ENCODE measurements at places on chromosomes 16 and 17.

- DNase-seq: no peak
These were observed 1.2 kb downstream of the DDX5 start for GRCh38 chr17:64504769-64505339.

DNA sequence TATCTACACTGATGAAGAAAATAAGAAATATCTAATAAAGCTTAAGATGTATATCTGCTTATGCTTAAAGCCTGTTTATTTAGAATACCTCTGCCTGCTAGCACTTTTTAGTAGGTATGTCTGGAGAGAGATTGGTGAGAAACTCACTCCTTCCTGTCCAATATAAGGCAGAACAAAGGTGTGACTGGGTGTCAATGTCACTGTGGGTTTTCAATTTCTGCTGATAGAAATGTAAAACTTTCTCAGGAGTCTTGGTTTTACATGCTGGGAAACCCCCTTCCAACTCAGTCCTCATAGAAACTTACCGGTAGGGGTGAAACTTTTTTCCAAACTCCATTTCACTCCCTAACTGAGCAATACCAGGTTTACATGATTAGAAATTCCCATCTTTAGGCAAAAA lies 17.8 kb upstream of the MPHOSPH6 start:
- no peak for DNase-seq

- DNase-seq: no peak
These were observed 4.3 kb downstream of the P2RX5 start for GRCh38 chr17:3691617-3692067.

DNA sequence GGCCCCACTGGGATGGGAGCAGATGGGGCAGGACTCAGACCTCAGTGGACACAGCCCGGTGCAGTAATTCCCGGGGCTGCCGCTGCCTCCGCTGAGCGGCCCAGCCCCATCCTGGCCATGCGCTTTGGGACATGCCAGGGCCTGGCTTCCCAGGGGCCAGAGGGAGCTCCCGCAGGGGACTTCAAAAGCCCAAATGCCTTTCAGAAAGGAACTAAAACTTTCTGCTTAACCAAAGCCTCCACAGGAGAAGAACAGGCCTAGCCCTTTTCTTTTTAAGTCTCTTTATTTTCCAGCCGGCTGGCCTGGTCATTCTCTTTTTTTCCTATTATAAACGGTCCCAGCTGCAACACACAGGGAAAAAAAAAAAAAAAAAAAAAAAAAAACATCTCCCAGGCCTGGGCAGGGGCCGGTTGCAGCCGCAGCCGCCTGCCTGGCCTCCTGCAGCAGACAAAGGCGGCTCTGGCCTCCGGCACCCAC lies 10.7 kb upstream of the ZNF423 start:
- DNase-seq: no peak

DNA sequence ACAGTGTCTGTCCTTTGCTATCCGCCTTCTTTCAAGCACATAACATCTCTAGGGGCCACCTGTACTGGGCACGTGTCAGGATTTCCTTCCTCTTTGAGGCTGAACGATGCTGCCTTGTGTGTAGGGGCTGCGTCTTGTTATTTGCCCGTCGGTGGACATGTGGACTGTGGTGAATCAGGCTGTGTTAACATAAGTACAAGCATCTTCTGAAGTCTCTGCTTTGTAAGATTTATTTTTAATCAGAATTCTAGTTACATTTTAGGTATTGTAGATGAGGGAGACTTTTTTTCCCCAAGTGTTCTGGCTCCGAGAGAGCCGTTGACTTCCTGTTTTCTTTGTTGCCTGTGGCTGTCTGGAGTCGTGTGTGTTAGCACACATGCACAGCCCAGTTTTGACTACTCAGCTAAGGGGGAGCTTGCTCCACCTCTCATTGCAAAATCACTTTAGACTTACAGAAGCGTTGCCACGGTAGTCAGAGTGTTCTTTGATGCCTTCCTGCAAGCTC lies 26.1 kb downstream of the SPG7 start:
- no peak for DNase-seq

DNA sequence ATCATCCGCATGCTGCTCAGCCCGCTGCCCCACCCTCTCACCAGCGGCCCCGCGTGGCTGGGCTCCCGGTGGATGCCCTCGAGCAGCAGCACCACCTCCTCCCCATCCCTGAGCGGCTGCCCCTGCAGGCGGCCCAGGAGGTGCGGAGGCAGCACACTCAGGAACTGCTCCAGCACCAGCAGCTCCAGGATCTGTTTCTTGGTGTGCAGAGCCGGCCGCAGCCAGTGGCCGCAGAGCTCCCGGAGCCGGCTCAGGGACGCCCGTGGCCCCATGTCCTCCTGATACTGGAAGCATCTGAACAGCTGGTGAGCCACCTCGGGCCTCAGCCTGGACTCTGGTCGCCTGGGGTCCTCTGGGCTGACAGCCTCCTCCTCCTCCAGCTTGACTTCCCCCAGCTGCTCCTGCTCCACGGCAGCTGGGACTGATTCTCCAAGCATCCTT lies 6.6 kb downstream of the ZSCAN10 start:
- DNase-seq: no peak

DNA sequence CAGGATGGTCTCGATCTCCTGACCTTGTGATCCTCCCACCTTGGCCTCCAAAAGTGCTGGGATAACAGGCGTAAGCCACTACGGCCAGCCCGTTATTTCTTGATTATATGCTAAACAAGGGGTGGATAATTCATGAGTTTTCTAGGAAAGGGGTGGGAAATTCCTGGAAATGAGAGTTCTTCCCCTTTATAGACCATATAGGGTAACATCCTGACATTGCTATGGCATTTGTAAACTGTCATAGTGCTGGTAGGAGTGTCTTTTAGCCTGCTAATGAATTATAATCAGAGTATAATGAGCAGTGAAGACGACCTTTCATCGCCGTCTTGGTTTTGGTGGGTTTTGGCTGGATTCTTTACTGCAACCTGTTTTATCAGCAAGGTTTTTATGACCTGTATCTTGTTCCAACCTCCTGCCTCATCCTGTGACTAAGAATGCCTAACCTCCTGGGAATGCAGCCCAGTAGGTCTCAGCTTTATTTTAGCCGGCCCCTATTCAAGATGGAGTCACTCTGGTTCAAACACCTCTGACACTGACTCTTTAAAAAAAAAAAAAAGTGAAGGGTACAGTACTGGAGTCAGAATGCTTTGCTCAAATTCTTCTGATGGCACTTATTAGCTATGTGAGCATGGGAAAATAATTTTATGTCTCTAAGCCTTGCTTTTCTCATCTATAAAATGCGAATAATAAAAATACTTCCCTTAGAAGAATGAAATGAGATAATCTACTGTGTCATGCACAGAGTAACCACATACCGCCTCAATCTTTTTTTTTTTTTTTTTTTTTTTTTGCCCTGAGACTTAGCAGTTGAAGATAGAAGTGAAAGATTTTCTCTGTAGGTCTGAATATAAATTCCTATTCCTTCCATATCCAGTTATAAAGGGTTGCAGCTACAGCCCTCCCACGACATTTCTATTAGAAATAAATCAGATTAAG lies 5.1 kb upstream of the CALCOCO2 start:
- no peak for DNase-seq

DNA sequence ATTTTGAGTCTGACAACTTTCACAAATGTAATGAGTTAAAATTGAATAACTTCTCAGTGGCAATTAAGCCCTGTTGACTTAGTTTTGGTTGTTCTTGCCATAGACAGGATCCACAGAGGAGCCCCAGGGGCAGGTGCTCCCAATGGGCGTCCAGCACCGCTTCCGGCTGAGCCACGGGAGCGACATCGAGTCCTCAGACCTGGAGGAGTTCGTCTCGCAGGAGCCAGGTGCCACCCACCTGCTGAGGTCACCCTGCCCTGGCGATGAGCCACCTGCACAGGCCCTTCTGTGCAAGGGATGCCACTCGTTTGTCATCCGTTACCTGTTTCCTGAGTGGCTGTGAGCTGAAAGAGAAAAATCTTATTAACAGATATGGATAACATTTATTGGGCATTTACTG lies 10.7 kb downstream of the CCDC40 start:
- DNase-seq: no peak

- DNase-seq: no peak
These were observed 18.1 kb downstream of the ZNF423 start for GRCh38 chr16:49837688-49838410.

- no peak for DNase-seq
These were observed 11.7 kb downstream of the COX11 start for GRCh38 chr17:54956791-54957190.

GRCh38 chr16:83973581-83974385 lies 5.7 kb downstream of the NECAB2 start:
- no peak for DNase-seq

DNA sequence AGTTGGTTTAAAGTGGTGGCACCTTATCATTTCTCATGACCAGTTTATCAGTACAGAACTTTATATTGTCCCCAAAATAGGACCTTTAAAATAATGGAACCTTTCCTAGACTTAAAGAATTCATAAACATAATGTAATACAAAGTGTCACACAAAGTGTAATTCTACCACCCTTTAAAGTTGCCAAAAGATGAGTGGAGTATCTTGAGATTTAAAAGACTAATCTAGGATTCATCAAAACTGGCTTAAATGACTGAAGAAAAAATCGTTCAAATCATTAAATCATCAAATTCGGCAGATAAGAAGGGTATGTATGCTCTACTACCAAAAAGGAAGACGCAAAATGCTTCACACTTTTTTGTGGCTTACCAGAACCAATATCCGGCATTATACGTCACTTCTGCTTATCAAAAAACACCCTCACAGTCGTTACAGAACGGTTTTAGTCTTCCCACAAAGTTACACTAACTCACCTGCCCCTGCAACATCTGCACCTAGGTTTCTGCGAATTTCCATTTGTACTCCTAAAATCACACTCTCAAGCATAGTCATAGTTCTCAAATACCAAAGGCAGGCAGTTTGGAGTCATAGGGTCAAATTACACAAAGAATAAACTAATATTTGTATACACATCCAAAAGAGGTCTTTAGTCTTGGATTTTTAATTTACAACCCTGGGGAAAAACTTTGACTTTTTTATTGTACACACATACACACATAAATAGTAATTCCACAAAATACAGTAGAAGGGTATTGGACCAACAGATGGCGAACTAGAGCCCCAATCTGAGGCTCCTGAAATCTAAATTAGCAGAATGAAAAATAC lies 1.4 kb upstream of the KANSL1 start:
- peak; percentile 39 for DNase-seq

DNA sequence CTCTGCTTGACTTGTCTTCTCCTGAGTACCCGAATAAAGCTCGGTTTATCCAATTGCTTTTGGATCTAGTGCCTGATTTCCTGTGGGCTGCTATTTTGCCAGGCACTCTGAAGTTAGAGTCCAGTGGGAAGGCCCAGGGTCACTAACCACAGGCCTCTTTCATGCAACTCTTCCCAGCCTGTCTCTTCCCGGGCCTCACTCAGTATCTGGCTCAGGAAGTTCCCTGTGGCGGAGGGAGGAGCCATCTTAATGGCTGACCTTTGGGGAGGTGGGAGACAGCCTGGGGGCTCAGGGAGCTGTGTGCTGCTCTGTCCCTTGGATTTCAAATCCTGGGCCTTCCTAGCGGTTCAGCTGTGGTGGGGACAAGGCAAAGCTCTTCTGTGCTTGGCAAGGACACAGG lies 328.5 kb downstream of the SLC39A11 start:
- DNase-seq: no peak

- no peak for DNase-seq
These were observed 15.1 kb downstream of the BAIAP2 start for GRCh38 chr17:81049973-81050551.

DNA sequence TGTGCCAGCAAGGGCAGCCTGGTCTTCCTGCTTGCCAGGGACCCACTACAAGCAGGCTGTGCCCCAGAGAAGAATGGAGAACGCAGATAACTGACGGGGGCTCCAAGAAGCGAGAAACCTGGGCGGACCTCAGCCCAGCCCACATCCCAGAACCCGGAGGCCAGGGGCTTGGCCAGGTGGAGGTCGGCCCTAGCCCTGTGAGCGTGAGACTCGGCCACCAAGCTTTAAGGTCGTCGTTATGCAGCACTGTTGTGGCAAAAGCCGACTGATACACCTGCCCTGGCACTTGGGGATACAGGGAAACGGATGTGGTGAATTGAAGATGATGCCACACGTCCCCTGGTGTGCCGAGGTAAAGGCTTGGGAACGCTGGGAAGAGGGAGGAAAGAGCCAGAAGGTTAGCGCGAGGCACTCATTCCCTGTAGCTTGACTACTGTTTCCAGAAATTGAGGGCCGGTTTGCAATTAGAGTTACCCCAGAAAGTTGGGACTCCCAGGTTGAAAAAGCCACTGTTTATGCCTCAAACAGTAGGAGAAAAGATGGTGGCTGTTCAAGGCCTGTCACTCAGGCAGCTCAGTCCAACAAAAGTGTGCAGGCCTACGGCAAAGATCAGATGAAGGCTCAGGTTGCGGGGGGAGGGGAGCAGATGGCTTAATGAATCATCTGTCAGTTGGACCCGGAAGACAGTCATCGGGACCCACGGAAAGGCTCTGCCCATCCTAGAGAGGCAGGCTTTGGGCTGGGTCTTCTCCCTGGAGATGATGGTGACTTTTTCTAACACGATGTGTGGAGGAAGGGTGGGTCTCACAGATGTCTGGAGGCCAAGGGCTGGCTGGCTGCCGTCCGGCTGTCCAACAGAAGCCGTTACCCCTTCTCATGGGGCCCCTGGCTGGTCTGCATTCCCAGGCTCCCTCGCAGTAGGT lies 45.6 kb upstream of the BAHCC1 start:
- no peak for DNase-seq

DNA sequence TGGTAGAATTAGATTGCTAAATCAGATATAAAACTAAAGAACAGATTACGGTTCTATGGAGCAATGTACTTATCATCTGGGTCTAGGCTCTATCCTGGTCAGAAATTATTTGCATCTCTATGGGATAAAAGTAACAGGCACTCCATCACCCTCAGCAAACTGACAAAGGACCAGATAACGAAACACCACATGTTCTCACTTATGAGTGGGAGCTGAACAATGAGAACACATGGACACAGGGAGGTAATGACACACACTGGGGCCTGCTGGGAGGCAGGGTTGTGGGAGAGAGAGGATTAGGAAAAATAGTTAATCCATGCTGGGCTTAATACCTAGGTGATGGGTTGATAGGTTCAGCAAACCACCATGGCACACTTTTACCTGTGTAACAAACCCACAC lies 61.9 kb downstream of the MPHOSPH6 start:
- no peak for DNase-seq

GRCh38 chr17:28194382-28194781 lies 124.6 kb upstream of the TMEM97 start:
- no peak for DNase-seq

DNA sequence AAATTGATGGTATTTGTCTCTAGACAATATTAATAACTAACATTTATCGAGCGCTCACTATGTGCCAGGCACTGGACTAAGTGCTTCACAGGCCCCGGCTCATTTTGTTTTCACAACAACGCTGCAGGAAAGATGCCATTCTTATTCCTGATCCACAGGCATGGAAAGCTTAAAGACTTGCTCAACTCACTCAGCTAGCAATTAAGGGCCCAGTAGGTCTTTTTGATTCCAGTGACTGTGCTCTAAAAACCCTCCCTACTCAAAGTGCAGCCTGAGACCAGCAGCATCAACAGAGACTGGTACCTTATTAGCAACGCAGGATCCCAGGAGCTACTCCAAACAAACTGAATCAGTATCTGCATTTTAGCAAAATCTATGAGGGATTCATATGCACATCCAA lies 35.3 kb downstream of the CUEDC1 start:
- no peak for DNase-seq

All from HEK293T (cell line).